ENCODE measurements at places on chromosomes 3 and 15.
A peak's percentile ranks its signal among the peaks of the same experiment; 100 is the strongest.

DNA sequence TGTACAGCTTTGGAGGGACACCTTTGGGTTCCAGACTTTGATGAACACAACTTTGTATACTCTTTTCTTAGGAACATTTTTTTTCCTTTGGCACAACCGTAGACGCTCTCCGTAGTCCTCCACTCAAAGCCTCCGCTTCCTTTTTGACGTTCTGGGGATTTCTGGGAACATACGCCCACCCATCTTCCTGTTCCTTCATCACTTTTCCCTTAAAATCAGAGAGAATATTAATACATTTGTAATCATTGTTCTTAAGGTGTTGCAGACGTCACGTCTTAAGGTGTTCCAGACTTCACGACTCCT, 405 bp upstream of the SPG21 start:
- DNase-seq: no peak

GRCh38 chr3:55167586-55168317, 239.9 kb upstream of the LRTM1 start:
- DNase-seq: peak; percentile 28

DNA sequence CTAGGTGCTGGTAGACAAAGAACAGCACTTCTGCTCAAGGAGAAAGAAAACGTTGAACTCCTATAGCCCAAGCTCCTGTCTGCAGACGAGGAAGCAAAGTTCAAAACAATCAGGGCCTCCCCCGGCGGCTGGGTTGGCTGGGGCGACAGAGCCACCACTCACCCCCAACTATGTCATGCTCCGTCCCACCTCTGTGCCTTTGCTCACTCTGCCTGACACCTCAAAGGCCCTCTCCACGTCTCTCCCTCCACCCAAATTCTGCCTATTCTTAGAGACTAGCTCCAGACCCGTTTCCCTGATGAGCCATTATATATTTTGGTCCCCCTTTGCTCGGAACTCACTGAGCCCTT, 304.3 kb downstream of the TLE3 start:
- DNase-seq: no peak

DNA sequence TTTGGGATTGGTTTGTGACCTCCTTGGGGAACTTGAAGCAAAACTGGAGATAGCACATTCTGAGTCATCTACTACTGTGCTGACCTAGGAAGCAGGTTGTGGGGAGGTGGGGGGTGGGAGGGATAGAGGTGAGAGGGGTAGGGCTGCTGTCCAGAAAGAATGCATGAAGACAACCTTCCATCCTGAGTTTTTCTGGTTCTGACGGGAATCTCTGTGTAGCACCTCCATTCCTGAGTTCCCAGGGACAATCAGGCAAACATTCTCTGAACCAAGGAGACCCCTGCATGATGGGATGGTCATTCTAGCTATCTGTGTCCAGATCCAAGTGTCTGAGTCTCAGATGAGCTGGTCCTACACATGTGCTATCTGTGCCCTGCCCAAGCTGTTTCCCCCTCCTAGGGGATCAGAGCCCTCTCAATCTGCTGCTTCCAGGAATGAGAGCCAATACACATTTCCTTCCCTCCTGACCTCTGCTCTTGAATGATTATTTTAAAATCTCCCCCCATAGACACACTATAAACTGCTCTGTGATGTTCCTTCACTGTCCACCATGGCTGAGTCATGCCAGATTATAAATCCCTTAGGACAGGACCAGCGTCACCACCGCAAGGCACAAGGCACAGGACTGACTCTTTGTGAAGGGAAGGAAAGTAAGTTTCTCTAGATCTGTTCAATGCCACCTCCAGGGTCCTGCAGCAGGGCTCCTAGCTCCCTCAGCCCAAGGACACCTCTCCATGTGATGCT, 2.2 kb upstream of the CD276 start:
- DNase-seq: no peak

DNA sequence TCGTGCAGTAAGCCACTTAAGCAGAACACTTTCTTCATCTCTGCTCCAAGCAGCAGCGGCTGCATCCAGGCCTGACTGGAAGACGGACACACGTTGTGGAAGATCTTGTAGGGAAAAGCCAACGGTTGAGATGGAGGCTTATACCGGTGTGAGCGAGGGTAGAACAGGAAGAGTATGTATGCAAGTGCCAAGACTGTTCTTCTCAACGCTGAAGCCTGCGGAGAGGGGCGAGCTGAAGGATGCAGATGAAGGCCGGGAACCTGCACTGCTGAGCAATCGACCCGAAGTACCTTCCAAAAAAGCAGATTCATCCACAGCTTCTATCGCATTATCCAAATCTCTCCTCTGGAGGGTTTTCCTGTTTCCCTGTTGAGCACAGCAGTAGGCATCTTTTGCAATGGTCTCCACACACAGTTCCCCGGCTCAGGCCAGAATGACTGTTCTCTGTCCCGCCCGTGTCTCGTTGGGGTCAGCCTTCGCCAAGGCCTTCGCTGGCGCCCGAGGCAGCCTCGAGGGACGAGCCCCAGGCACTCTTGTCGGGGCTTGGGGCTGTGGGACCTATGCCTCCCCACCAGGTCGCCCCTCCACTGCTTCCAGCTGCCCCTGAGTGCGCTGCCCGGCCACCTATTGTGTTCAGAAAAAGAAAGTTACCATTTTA, 22.2 kb upstream of the DYNC1LI1 start:
- DNase-seq: no peak

- no peak for DNase-seq
Observed at GRCh38 chr3:196524527-196524926, 9.4 kb upstream of the SMCO1 start.

GRCh38 chr3:56795097-56795828, 6.5 kb downstream of the ARHGEF3 start:
- no peak for DNase-seq

- no peak for DNase-seq
Observed at GRCh38 chr3:43255662-43256061, 30.7 kb upstream of the SNRK start.

DNA sequence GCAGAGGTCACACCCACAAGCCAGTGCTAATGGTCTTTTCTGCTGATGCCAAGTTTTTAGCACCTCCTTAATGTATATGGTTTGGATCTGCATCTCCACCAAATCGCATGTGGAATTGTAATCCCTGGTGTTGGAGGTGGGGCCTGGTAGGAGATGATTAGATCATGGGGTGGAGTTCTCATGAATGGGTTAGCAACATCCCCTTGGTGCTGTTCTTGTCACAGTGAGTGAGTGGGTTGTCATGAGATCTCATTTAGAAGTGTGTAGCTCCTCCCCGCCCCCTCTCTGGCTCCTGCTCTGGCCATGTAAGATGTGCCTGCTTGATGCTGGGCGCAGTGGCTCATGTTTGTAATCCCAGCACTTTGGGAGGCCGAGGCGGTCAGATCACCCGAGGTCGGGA, 37.3 kb upstream of the KLHL6 start:
- DNase-seq: no peak

DNA sequence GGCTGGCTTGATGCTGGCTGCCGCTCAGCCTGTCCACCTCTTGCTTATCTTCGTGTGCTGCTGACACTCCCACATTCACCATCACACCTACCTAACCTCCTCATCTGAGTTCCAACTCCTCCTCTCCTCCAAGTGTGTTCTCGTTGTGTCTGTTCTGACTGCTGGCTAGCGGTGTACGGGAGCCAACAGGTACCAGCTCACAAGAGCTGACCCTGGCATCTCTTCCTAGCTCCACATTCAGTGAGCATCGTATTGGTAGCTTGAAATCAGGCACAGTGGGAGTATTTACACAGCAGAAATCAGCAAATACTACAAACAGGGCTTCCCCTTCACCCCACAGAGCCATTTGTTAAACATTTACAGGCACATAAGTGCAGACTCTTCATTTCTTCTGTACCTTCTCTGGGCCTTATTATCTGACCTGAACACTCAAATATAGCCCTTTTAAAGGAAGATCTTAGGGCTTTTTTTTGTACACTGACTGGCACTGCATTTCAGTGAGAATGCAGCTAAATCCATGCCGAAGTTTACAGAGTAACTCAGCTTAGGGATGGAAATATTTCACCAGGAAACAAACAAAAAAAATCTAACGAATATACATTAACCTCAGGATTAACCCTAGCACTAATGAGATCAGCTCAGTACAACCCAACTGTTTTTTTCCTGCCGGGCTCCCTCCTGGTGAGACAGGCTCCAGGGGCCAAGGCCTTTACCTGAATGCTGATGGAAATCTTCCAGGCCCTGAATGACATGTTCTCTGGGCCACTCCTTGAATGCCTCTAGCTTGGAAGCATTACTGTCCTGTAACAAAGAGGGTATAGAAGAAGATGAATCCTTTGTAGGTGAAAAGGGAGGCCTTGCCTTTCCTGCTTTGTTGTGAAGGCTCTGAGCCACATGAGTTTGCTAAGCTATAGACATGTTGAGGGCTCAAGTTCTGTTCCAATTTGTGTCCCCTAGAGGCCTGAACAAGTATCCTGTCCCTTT, 150.5 kb upstream of the LPP start:
- DNase-seq: no peak

DNA sequence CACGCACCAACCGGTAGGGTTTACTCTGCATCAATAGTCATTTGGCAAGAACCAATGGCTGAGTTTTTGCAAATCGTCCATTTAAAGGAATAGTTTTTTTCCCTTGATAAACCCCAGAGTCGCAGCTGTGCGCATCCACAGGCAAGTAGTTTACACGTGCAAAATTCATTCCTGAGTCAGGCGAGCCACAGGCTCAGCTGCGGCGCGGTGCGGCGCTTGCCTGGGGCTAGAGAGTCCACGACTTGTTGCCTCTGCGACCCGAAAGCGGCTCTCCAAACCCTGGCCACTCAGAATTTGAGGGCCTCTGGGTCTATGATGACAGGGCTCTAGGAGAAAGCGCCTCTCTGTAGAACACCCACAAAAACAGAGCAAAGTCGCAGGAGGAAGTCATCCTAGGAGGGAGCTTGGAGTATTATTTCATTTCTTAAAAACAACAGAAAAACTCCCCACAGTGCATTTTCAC, 36.7 kb downstream of the ZIC4 start:
- DNase-seq: no peak

GRCh38 chr3:28791713-28792255, 443.2 kb upstream of the AZI2 start:
- no peak for DNase-seq

- no peak for DNase-seq
Observed at GRCh38 chr3:159429702-159430101, 558.9 kb upstream of the IL12A start.

DNA sequence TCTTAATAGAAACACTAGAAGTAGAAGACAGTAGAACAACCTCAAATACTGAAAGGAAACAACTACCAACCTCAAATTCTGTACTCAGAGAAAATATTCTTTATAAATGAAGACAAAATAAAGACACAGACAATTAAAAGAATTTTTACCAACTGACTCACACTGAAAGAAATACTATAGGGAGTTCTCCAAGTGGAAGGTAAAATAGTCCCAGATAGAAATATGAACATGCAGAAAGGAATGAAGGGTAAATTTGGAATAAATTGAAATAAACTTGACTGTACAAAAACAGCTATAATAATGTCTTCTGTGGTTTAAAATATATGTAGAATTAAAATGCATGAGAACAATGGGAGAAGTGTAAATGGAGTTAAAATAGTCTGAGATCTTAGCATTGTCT, 36.7 kb upstream of the CCDC174 start:
- DNase-seq: no peak

DNA sequence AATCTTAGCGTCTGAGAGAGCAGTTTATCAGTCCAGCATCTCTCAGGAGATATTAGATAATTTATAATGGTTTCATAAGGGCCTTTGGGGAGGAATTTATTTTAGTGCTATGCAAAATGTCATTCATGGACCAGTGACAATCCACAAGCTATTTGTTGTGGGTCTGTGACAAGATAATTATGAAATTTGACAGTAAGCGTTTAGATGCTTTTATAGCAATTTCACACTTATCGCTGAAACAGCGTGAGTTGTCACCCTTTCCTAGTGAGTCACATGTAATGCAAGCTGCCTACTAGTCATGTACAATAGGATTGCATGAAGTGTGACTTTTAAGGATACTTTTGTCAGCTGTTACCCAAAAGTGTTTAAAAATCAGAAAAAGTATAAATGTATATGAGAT, 315.6 kb upstream of the THBS1 start:
- DNase-seq: no peak

DNA sequence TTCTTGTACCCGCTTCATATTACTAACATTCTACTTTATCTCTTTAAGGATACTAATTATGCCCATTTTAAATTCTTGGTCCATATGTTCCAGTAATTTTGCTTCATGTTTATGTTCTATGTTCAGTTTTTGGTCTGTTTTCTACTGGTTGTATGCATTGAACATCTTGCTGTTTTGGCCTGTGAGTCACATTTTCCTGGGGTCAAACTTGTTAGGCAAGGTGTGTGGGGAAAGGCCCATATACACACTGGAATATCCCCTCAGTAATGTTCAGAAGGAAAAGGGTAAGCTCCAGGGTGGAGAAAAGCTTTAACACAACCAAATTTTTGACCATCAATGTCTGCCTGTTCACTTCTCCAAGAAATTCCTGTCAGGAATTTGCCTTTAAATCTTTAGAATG, 337.7 kb downstream of the SLC9A9 start:
- no peak for DNase-seq

GRCh38 chr15:58475573-58476524, 44.1 kb downstream of the LIPC start:
- DNase-seq: peak; percentile 93

GRCh38 chr15:87267798-87268197, 988.7 kb downstream of the NTRK3 start:
- DNase-seq: no peak

DNA sequence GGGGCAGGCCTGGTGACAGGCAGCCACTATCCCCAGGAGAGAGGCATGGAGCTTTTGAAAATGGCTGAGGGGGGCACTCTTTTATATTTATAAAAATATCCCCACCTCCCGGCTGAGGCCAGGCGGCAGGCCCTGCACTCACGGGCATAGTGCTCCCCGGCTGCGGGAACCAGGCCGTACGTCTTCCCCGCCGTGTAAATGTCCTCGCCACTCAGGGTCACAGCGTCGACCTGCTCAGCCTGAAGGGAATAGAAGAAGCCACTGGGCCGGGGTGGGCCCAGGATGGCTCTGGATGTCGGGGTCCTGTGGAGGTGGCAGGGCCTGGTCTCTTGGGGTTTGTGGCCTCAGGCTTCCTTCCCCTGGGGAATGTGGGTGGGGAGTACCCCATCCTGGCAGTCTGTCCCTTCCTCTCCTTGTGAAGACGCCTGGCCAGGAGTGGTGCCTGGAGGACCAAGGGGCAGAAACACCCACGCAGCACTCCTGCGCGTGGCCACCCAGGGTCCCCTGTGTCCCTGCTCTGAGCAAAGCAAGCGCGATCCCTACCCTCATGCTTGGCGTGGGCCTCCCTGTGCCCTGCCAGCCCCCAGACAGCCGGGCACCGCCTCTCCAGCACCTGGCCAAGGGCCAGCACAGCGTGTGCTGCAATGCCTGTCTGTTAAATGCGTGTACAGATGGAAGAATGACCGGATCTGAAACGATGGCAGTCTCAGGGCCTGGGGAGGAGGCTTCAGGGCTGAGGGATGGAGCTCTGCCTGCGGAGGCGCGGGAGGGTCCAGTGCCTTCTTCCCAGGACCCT, 18.9 kb downstream of the MELTF start:
- no peak for DNase-seq

- no peak for DNase-seq
Observed at GRCh38 chr3:189820365-189820720, 189.2 kb downstream of the TP63 start.

DNA sequence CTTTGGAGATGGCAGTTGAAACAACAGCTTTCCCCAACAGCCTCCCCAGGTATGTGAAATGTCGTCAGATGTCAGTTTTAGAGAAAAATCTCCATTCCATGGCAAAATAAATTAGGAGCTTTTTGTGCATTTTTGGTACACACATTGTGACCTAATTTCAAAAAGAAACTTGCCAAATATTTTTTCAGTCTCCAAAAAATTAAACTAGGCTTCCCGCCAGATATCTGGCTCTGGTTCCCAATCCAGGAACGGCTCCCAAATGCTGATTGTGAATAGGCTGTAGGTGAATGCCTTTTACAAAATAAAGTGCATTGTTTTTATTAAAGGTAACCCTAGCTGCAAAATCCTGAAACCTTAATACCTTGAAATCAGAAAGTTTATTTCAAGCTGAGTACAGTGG, 10.9 kb downstream of the KCNAB1 start:
- DNase-seq: no peak

All from foreskin melanocyte (primary cell).